Pulmonary artery endothelial cell (primary cell): ENCODE measurements at places on chromosomes 5 and 9.

DNA sequence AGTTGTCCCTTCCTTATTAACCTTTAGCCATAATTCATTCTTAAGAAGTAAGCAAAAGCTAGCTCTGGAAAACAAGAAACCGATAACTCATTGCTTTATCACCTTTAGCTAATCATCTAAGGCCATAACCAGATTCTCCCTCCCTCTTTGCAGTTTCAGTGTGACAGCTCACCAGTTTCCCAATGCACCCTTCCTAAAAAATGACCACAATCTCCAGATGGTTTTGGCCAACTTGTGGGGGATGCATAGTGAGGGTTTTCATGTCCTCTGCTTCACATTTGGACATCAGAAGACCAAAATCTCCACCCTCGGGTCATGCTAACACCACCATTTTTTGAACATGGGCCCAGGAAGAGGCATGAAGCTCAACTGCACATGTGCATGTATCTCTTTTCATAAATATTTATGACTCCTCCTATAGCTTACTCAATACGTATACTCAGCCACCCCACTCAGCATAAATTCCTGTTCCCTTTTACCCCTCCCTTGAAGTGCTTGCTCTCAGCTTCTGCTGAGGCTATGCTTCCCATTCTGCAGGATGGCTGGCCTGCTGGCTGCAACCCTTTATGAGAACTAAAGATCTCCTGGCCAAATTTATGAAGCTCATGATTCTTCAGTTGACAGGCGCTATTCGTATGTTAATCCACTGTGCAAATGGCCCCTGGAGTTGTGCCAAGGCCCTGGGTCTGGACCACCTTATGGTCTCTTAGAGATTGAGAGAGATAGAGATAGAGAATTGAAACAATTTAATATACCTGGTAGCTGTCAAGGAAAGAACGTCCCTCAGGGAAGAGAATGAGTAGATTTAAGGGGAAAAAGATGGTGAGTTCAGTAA is 14.8 kb downstream of the PPP3R2 start:
- DNase-seq: no peak

DNA sequence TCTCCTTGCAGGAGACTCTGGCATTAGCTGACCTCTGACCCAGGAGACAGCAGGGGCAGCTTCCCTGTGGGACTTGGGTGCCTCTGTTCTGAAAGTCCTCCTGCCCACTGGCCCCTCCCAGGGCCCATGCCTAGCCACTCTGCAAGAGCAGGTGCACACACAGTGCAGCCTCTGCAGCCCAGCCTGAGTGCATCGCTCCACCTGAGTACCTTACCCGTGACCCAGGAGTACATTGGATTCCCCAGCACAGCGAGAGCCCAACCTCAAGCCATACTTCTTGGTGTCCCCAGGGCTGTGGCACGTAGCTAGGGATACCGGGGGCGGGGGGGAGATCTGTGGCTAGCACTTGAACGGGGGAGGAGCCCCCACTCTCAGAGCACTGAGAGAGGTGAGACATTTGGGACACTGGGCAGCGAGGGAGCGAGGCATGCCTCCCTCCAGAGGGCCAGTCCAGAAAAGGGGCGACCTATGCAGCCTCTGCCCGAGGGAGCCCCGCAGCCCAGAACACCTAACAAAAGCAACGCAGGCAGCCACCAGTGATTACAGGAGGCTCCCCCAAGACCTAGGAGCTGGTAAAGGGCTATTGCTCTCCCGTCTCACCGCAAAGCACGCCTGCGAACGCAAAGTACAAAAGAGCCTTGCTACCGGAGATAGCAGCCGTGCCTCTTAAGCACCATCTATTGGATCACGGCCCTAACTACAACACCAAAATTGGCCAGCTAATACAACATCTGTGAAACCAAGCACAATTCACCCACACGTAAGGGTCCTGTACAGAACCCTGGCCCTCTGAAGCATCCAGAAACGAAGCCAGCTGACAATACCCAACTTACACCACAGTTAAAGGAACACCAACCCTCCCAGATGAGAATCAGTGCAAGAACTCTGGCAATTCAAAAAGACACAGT is 826 bp upstream of the PRDM9 start:
- no peak for DNase-seq

- no peak for DNase-seq
Observed at GRCh38 chr9:135574943-135575342, 13.4 kb downstream of the PAEP start.

- no peak for DNase-seq
Observed at GRCh38 chr5:167652690-167653089, 638.8 kb upstream of the WWC1 start.
